ENCODE measurements at places on chromosomes 16 and 17.

DNA sequence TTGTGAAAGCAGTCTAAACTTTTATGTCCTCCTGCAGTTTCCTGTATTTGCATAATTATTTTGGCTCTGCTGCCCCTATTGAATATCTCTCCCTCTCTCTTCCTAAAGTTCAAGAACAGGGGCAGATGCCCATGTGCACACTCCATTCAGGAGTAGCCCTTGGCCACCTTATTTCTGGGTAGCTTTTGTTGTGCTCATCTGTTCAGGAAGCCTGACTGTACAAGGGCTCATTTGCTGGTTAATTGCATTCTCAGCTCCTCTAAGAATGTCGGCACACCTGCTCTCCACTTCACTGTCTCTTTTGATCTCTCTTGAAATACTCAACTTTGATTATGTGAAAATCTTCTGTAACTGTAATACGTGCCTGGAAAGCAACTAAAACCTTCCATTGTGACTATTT is 1378.8 kb upstream of the CDH8 start:
- DNase-seq, result no peak

DNA sequence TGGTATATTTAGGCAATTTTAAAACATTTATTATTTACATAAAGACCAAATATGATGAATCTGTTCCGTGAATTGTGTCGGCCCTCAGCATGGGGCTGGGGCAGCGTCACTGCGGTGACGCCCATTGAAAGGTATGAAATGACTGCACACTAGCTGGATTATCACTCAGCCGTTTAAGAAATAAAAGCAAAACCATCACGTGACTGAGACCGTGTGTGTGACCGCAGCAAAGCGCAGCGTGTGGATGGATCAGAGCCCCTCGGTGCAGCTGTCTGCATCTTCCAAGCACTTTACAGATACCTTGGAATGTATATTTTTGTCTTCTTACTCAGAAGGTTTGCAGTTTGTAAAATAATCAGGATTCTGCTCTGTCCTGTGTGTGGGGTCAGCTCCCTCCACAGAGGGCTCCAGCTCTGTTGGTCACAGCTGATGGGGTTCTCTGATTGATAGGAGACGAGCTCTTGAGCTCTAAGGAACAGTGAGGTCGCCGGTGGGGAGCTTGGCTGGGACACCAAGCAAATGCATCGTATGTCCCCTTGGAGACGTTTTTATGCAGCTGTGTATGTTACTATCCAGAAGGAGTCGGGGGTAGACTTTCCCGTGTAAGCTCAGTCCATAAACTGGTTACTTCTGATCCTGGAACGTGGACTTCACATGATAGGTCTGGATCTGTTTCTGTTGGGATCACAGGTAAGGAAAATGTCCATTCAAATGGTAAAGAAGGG is 45.1 kb downstream of the WDR45B start:
- DNase-seq, result no peak

GRCh38 chr16:57711993-57712392 is 17.4 kb downstream of the DRC7 start:
- DNase-seq, result no peak

GRCh38 chr17:81111066-81111465 is 54.2 kb upstream of the PVALEF start:
- no peak for DNase-seq

- DNase-seq, result peak; percentile 15
Measured at GRCh38 chr17:80870401-80870800, 121.2 kb upstream of the CHMP6 start.

GRCh38 chr16:46986896-46987295 is 13.4 kb upstream of the DNAJA2 start:
- no peak for DNase-seq

- no peak for DNase-seq
Measured at GRCh38 chr16:31273676-31274075, 13.9 kb downstream of the ITGAM start.

- DNase-seq, result no peak
Measured at GRCh38 chr16:11142261-11142630, 113.8 kb downstream of the SOCS1 start.

DNA sequence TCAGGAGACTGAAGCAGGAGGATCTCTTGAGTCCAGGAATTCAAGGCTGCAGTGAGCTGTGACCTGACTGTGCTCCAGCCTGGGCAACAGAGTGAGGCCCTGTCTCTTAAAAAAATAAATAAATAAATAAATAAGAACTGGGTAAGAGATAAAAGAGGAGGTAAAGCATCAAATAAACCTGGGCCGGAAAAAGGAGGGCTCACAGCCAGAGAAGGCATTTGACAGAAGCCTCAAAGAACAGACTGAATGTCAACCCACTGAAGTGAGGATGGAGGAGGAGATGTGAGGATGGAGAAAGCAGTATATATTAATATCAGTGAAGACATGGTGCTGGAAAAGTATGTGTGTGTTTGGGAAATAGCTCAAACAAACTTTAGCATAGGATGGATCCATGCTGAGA is 6.1 kb downstream of the NOG start:
- no peak for DNase-seq

DNA sequence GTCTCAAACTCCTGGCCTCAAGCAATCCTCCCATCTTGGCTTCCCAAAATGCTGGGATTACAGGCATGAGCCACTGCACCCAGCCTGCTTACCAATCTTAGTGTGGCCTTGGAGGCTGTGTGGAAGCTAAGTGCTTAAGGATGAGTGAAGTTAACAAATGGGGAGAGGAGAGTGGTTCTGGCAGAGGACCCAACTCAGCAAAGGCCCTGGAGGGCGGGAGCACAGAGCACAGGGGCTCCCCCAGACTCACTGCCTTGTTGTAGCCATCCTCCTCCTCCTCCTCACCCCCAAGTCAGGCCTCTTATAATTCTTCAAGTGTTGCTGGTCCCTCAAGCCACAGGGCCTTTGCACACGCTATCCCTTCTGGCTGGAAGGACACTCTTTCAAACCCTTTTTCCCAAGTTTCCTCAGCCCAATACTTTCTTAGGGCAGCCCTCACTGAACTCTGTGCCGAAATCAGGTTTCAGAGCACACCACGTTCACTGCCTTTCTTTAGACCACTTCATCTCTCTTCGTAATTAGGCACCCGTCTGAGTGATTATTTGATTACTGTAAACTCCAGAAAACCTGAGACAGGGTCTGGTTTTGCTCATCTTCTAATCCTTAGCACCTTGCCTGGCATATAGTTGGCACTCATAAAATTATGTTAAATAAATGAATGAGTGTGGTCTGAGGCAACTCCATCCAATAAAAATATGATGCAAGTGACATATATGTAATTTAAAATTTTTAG is 23.4 kb downstream of the NGFR start:
- DNase-seq, result no peak

DNA sequence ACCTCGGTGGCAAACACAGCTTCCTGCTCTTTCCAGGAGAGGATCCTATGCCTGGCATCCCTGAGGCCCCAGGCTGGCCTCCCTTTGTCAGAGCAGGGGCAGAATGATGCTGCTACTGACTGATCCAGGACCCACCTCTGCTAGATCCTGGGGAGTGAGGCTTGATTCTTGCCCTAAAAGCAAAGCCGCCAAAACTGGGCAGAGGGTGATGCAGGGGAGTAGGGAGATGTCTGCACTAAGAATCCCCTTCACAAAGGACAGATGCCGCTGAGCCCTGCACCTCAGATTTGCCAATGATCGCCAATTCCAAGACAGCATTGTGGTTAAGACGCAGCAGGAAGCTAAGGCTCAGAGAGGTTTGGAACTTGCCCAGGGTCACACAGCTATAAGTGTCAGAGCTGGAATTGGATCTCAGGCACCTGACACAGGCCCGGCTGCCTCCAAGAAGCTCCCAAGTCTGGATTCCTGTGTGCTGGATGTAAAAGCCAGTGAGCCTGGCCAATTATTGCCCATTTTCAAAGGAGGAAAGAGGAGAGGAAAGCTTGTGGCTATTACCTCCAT is 60.7 kb upstream of the TNRC6C start:
- no peak for DNase-seq

DNA sequence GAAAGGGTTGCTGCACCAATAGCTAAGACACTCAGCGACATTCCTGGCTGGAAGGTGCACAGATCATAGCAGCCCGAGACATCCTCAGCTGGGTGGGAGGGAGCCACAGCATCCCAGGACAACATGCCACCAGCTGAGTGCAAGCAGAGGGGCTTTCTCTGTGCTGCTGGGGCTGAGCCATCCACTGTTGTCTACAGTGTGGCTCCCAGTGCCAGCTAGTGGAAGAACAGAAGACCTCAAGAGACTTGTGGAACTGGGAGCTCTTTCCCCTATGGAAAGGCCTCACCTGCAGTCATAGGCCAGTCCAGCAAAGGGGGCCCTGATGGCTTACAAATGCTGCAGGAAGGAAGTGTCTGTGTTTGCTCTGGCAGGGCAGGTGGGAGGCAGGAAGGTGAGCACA is 131.0 kb downstream of the C16orf78 start:
- no peak for DNase-seq

- DNase-seq, result no peak
Measured at GRCh38 chr16:4515611-4516233, 22.9 kb downstream of the CDIP1 start.

- DNase-seq, result no peak
Measured at GRCh38 chr17:45376171-45377005, 56.3 kb downstream of the ARHGAP27 start.

DNA sequence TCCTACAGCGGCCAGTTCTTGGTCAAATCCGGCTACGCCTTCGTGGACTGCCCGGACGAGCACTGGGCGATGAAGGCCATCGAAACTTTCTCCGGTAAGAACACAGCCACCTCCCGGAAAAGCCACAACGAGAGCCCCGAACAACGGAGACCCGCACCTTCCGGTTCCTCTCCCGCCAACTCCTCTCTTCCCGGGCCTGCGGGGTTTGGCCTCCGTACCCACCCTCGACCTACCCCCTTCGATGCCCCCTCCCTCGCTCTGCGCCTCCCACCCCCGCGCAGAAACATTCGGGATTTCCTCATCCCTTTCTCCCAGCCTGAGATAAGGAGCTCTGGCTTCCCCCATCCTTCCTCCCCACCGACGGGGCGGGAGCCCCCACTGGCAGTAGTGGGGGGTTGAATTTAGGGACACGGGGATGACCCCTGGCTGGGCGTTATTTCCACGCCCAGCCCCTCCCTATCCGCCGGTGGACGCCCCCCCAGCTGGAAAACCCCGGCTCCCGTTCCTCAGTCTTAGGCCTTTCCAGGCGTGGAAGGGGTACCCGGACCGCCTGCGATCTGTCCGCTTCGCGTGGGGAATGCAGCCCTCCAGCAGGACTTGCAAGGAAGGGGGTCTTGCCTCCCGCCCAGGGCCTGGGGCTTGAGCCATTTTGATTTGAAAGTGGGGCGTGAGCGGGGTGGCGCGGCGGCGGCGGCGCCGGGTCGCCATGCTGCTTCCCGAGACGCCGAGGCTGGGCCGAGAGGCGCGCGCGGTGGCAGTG is 822 bp downstream of the IGF2BP1 start:
- no peak for DNase-seq

DNA sequence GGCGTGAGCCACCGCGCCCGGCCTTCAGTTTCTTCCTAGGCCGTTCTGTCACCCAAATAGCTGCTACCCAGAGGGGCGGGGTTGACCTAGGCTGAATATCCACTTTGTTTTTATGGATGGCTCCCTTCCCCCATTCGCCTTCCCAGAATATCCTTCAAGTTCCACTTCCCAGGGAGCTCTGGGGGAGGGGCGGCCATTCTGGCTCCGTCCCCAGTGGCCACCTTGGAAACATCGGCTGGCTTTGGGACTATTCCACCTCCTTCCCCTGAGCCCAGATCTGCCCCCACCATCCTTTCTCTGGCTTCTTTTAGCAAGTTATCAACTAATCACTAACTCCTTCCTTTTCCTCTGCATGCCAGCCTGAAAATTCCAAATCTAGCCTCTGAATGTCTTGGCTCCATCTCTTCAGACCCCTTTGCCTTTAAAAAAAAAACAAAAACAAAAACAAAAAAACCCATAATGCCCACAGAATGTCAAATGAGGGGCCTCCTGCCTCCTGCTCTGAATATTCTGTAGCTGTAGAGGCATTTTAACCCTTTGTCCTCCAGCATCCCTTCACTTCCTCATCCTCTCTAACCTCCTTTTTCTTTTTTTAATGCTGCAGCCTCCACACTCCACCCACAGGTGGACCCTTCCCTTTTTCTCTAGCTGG is 6.4 kb downstream of the ATP1B2 start:
- DNase-seq, result no peak

- DNase-seq, result no peak
Measured at GRCh38 chr17:32307658-32308057, 34.3 kb downstream of the C17orf75 start.

- DNase-seq, result no peak
Measured at GRCh38 chr17:45883063-45883462, 11.3 kb upstream of the MAPT start.

DNA sequence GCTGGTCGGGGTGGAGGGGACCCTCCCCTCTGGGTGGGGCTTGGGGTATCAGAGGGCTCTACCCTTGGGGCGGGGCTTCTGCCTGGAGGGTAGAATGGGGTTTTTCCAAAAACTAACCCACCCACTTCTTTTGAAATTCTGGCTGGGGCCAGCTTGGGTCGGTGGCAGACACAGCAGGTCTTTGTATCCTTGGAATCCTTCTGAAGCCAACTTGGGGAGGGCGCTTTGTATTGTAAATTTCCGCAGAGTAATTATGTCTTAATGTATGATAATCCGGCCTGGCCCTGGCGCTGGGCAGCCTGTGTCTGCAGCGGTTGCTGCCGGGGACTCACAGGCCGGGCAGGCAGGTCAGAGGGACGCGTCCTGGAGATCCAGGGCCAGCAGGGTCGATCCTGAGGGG is 33.9 kb upstream of the GSE1 start:
- no peak for DNase-seq

- no peak for DNase-seq
Measured at GRCh38 chr17:42271779-42272035, 4.5 kb downstream of the STAT5B start.

GRCh38 chr16:17454162-17454730 is 16.5 kb downstream of the XYLT1 start:
- no peak for DNase-seq

- DNase-seq, result no peak
Measured at GRCh38 chr17:81120695-81121621, 44.3 kb upstream of the PVALEF start.

GRCh38 chr16:5490499-5490898 is 392.9 kb upstream of the EEF2KMT start:
- DNase-seq, result no peak

- DNase-seq, result no peak
Measured at GRCh38 chr17:19534562-19535149, 1.0 kb downstream of the SLC47A1 start.

DNA sequence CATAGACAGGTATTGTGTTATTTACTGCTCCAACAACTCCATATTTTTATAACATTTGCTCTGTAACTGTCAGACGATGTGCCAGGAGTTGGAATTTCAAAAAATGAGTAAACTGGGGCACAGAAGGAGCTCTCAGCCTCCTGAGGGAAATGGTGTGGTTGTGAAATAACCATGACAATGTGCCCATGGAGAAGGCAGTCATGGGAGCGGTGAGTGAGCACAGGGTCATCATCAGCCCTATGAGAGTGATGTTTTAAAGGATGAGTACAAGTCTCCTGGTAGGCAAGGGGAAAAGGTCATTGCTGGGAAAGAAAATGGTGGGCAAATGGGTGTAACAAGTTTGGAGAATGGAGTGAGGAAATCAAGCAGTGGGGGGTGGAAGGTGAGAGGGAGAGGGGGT is 115.0 kb upstream of the SEC14L1 start:
- no peak for DNase-seq
